ENCODE measurements at places on chromosomes 3 and 15. TPM values are rescaled to one million over a fixed set of nuclear protein-coding genes. Genes with fewer than 3 reads are reported as not detected.

The CNTN4 gene
- not detected for total RNA-seq

The ABHD10 gene
- 23.6 TPM for total RNA-seq

The MAP6D1 gene
- total RNA-seq: 0.59 TPM

The GPR87 gene
- not detected for total RNA-seq

The RASGRF1 gene
- total RNA-seq: under 0.01 TPM

The SPCS1 gene
- 60.1 TPM for total RNA-seq

The EPHA3 gene
- 12.7 TPM for total RNA-seq

The CLPX gene
- 46.7 TPM for total RNA-seq

The SEMA3G gene
- under 0.01 TPM for total RNA-seq

The GPR176 gene
- total RNA-seq: 173 TPM

- DNase-seq: no peak
- no peaks in the 10 kb centered on the region for H3K27me3 ChIP-seq
- H3K27ac ChIP-seq: no peak overlapping the region
- H3K36me3 ChIP-seq: no peaks in the 10 kb centered on the region
- no peak overlapping the region for H3K4me3 ChIP-seq
Measured at GRCh38 chr3:171749124-171749523, 61.2 kb downstream of the PLD1 start.

DNA sequence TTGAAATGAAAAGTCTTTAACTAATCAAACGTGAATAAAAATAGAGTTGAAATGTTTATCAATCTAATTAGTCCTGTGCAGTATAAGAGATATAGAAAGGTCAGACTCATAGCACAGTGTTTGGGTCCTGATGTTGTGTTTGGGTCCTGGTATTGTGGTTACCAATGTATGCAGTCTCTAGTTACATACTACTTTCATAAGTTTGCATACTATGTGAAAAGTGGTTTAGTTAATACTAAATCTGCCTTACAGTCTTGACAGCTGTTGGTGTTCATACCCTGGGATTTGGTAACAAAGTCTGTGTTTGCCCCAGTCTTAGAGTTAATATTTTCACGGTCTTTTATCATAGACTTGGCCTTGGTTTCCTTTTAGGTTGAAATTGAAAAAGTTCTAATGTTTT, 41.7 kb downstream of the KIF15 start:
- no peaks in the 10 kb centered on the region for H3K27me3 ChIP-seq
- H3K27ac ChIP-seq: no peak overlapping the region
- no peaks in the 10 kb centered on the region for H3K4me1 ChIP-seq
- peaks cover 8% of the 10 kb centered on the region for H3K36me3 ChIP-seq
- no peak for DNase-seq
- H3K4me3 ChIP-seq: no peak overlapping the region

DNA sequence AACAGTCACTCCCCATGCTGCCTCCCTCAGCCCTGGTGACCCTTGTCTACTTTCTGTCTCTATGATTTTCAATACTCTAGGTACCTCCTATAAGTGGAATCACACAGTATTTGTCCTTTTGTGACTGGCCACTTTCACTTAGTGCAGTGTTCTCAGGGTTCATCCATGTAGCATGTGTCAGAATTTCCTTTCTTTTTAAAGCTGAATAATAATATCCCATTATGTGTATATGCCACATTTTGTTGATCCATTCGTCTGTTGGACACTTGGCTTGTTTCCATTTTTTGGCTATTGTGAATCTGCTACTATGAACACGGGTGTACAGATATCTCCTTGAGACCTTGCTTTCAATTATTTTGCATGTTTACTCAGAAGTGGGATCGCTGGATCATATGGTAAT, 34.1 kb downstream of the PML start:
- H3K36me3 ChIP-seq: peaks cover 71% of the 10 kb centered on the region
- no peaks in the 10 kb centered on the region for H3K27me3 ChIP-seq
- DNase-seq: no peak

- no peaks in the 10 kb centered on the region for H3K4me1 ChIP-seq
- DNase-seq: no peak
- no peak overlapping the region for H3K27ac ChIP-seq
- no peaks in the 10 kb centered on the region for H3K36me3 ChIP-seq
- H3K4me3 ChIP-seq: no peak overlapping the region
Measured at GRCh38 chr3:62809369-62809768, 65.8 kb downstream of the CADPS start.

- peaks cover 26% of the 10 kb centered on the region for H3K4me1 ChIP-seq
- no peak overlapping the region for H3K4me3 ChIP-seq
- H3K36me3 ChIP-seq: no peaks in the 10 kb centered on the region
- no peak overlapping the region for H3K27ac ChIP-seq
- peak; percentile 39 for DNase-seq
Measured at GRCh38 chr15:60087561-60087960, 83.5 kb downstream of the FOXB1 start.

DNA sequence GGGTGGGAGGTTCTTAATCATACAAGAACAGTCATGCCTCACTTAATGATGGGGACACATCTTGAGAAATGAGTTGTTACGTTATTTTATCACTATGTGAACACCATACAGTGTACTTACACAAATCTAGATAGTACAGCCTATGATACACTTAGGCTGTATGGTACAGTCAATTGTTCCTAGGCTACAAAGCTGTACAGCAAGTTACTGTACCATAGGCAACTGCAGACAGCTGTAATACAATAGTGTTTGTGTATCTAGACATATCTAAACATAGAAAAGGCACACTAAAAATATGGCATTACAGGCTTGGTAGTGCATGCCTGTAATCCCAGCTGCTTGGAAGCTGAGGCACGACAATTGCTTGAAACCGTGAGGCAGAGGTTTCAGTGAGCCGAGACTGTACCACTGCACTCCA, 55.7 kb upstream of the PLXND1 start:
- H3K27ac ChIP-seq: no peak overlapping the region
- peaks cover 43% of the 10 kb centered on the region for H3K4me1 ChIP-seq
- H3K4me3 ChIP-seq: no peak overlapping the region
- no peaks in the 10 kb centered on the region for H3K36me3 ChIP-seq
- no peaks in the 10 kb centered on the region for H3K27me3 ChIP-seq
- no peak for DNase-seq

DNA sequence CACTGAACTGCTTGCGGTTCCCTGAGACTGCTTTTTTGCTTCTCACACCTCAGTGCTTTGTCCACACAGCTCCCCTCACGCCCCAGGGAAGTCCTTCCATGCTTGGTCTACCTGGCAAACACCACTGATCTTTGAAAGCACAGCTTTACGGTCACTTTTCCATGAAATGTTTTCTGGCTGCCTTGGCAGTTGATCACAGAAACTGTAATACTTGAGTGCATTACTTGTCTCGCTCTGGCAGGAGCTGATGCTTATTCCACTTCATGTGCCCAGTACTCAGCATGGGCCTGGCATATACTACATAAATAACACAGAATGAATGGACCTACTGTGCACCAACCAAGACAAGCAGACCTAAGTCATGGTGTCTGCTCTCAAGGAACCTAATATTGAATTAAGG, 121.1 kb downstream of the MEX3B start:
- no peak overlapping the region for H3K27ac ChIP-seq
- no peaks in the 10 kb centered on the region for H3K36me3 ChIP-seq
- no peaks in the 10 kb centered on the region for H3K4me1 ChIP-seq
- peaks cover 5% of the 10 kb centered on the region for H3K27me3 ChIP-seq

- peak overlapping the region; percentile 64 for H3K4me3 ChIP-seq
- H3K4me1 ChIP-seq: peaks cover 9% of the 10 kb centered on the region
- peaks cover 72% of the 10 kb centered on the region for H3K27me3 ChIP-seq
- no peak overlapping the region for H3K27ac ChIP-seq
- H3K36me3 ChIP-seq: no peaks in the 10 kb centered on the region
Measured at GRCh38 chr15:76060118-76060989, 569 bp downstream of the TMEM266 start.

GRCh38 chr15:51382787-51383186, 41.3 kb downstream of the GLDN start:
- DNase-seq: peak; percentile 93
- H3K4me1 ChIP-seq: peaks cover 2% of the 10 kb centered on the region
- H3K36me3 ChIP-seq: no peaks in the 10 kb centered on the region
- no peaks in the 10 kb centered on the region for H3K27me3 ChIP-seq

DNA sequence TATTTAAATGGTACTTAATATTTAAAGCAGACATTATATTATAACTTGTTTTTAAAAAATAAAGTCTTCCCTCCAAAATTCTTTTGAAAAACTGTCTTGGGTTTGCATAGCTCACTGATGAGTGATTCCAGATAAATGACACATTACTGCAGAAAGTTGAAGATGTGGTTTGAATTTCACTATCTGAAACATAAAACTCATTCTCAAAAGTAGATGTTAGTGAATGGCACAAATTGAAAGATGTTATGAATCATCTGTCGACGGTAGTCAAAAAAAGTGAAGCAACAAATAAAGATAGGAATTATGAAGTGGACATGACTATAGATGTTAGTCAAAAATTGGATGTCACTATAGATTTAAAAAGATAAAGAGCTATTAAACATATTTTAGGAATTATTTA, 280.5 kb downstream of the GAP43 start:
- no peaks in the 10 kb centered on the region for H3K27me3 ChIP-seq
- H3K4me1 ChIP-seq: no peaks in the 10 kb centered on the region
- no peak for DNase-seq
- no peak overlapping the region for H3K27ac ChIP-seq
- H3K4me3 ChIP-seq: no peak overlapping the region

DNA sequence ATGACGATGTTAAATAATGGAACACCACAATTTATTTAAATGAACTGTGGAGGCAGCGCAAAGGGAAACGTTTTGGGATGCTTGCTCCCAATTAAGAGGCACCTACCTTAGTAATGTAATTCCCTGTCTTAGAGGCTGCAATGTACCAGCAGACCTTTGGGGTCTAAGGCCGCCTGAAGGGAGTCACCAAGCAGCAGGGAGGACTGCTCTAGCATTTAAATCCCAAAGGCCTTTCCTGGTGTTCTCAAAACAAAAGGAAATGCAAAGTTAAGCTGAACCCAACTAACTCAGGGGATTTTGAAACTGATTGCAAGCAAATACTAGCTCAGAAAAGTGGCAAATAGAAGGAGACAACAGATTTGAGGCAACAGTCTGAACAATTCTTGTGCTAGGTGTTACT, 510.8 kb downstream of the GABRG3 start:
- no peaks in the 10 kb centered on the region for H3K27me3 ChIP-seq
- no peaks in the 10 kb centered on the region for H3K4me1 ChIP-seq
- no peak for DNase-seq
- no peak overlapping the region for H3K27ac ChIP-seq

DNA sequence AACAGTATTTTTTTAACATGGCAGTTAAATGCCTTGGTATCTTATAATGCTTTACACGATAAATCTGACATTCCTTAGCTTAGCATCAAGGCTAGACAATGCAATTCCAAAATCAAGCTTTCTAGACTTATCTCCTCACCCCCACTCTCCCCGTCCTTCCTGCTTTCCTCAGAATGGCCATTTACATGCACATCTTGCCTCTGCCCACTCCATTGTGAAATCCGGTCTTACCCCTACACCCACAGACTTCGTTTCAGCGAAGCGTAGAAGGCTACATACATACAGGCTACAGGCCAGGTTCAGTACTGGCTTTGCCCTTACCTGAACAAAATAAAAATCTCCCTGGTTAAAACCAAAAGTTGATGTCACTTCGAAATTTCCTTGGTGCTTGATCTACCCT, 58.6 kb upstream of the SLC12A8 start:
- no peaks in the 10 kb centered on the region for H3K4me1 ChIP-seq
- no peak overlapping the region for H3K4me3 ChIP-seq
- H3K36me3 ChIP-seq: peaks cover 7% of the 10 kb centered on the region
- no peaks in the 10 kb centered on the region for H3K27me3 ChIP-seq
- no peak overlapping the region for H3K27ac ChIP-seq
- no peak for DNase-seq

DNA sequence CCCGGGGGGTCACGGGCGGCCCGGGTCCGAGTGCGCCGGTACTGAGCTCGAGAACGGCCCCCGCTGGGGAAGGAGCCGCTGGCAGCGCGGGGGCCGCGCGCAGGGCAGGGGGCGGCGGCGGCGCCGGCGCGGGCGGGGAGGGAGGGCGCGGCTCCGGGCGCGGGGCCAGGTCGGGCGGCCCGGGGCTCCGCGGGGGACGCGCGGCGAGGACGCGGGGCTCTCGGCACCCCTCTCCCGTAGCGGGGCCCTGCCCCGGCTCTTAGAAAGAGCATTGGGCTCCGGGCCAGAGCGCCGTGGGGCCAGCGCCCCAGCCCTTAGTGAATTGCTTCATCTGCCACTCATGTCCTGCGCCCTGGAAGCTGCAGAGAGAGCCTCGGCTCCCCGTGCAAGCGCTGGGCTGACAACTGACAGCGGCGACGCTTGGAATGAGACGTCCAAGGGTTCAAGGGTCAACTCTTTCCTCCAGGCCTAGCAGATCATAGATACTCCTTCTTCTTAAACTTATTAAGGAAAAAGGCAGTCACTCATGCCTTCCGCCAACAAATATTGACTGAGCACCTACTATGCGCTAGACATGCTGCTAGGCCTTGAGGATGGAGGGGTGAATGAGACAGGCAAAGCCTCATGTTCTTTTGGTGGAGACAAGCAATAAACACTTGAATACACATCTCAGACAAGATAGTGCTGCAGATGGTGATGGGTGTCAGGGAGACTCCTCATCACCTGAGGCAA, 140.8 kb downstream of the SMAD6 start:
- H3K4me3 ChIP-seq: peak overlapping the region; percentile 32
- H3K27me3 ChIP-seq: no peaks in the 10 kb centered on the region
- H3K36me3 ChIP-seq: peaks cover 10% of the 10 kb centered on the region
- H3K27ac ChIP-seq: peak overlapping the region; percentile 46
- peaks cover 44% of the 10 kb centered on the region for H3K4me1 ChIP-seq
- peak; percentile 94 for DNase-seq

DNA sequence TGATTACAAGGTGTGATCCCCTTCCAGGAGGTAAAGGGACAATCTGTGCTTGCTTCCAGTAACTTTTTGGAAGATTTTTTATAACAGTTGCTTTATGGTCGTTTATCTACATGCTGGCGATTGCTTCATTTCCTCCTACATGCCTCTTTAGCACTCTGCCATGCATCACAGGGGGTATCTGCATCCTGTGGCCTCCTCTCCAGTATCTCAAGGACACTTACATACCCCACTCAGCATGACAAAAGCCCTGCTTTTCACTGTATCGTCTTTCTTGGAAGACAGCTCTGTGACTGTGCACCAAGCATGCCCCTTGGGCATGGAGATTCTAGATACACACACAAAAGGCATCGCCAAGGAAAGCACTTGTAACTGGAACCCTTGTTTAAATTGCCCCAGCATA, 25.3 kb downstream of the CAPN3 start:
- H3K4me1 ChIP-seq: peaks cover 6% of the 10 kb centered on the region
- H3K27ac ChIP-seq: no peak overlapping the region
- no peaks in the 10 kb centered on the region for H3K36me3 ChIP-seq
- H3K27me3 ChIP-seq: no peaks in the 10 kb centered on the region
- DNase-seq: no peak

GRCh38 chr3:57694146-57694545, 1.3 kb upstream of the DENND6A start:
- H3K4me3 ChIP-seq: no peak overlapping the region
- no peak for DNase-seq
- peaks cover 4% of the 10 kb centered on the region for H3K4me1 ChIP-seq
- no peaks in the 10 kb centered on the region for H3K36me3 ChIP-seq

- H3K4me3 ChIP-seq: no peak overlapping the region
- DNase-seq: no peak
- H3K27me3 ChIP-seq: no peaks in the 10 kb centered on the region
- H3K4me1 ChIP-seq: peaks cover 7% of the 10 kb centered on the region
- peaks cover 21% of the 10 kb centered on the region for H3K36me3 ChIP-seq
Measured at GRCh38 chr3:28320981-28321380, 27.5 kb upstream of the ZCWPW2 start.

GRCh38 chr3:172253200-172253599, 195.1 kb downstream of the GHSR start:
- peak overlapping the region; percentile 11 for H3K27ac ChIP-seq
- DNase-seq: no peak
- H3K4me3 ChIP-seq: no peak overlapping the region
- peaks cover 53% of the 10 kb centered on the region for H3K36me3 ChIP-seq

GRCh38 chr15:74170071-74170844, 3.3 kb upstream of the ISLR start:
- H3K36me3 ChIP-seq: no peaks in the 10 kb centered on the region
- no peak for DNase-seq
- no peaks in the 10 kb centered on the region for H3K27me3 ChIP-seq
- H3K27ac ChIP-seq: no peak overlapping the region
- H3K4me3 ChIP-seq: no peak overlapping the region
- peaks cover 14% of the 10 kb centered on the region for H3K4me1 ChIP-seq
